ENCODE measurements at places on chromosomes 11 and 22.
A peak's percentile ranks its signal among the peaks of the same experiment; 100 is the strongest.

DNA sequence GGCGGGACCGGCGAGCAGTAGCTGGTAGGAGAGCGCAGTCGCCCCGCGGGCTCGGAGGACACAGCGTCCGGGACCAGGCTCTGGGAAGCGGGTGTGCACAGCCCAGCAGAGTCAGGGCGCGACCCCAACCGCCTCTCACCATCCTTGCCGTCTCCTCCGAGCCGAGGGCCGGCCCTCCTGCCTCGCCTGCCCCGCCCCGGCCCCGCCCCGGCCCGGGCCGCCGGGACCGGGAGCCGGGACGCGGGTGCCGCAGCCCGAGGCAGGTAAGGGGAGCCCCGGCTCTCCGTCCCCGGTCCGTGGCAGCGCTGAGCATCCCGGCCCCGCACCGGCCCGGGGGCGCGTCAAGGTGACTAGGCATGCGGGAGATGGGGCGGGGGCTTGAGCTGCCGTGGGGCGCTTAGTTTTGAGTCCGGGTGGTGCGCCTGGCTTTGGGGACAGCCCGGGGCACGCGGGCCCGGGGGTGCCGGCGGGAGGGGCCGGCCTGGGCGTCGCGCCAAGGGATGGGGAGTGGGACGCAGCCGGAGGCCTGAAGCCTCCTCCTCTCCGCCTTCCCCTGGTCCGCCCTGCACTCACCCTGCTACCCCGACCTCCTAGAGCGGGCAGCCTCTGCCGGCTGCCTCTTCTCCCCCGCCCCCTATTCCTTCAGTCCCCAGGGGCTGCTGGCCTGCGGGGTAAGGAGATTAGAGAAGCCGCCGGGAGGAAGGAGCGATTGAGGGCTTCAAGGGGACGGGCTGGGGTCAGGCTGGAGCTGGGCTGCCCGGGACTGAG, at the start of gene ABCG4:
Gene ABCG4, plus strand, starts transcription at position 35 of the 768 bp plus-strand sequence. CDS start 914 bp downstream, outside the sequence.
- DNase-seq: no peak

GRCh38 chr22:26054841-26055605, 114.2 kb upstream of the SEZ6L start:
- no peak for DNase-seq

GRCh38 chr22:46607483-46608114, 12.6 kb upstream of the GRAMD4 start:
- DNase-seq: no peak

GRCh38 chr11:65857500-65857852, 504 bp downstream of the CFL1 start:
- DNase-seq: peak; percentile 71

GRCh38 chr22:39648630-39648950, 78.0 kb downstream of the CACNA1I start:
- DNase-seq: no peak

DNA sequence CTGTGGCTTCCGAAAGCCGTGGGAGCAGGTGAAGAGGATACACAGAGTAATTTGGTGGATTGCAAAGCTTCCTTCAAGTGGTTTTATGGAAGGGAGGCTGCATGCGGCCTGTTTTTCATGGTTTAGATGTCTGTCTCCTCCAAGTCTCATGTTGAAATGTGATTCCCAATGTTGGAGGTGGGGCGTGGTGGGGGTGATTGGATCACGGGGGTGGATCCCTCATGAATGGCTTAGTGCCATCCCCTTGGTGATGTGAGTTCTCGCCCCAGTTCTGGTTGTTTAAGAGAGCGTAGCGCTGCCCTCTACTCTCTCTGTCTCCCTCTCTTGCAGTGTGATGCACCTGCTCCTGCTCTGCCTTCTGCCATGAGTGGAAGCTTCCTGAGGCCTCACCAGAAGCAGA, 247.8 kb upstream of the B3GAT1 start:
- DNase-seq: no peak

DNA sequence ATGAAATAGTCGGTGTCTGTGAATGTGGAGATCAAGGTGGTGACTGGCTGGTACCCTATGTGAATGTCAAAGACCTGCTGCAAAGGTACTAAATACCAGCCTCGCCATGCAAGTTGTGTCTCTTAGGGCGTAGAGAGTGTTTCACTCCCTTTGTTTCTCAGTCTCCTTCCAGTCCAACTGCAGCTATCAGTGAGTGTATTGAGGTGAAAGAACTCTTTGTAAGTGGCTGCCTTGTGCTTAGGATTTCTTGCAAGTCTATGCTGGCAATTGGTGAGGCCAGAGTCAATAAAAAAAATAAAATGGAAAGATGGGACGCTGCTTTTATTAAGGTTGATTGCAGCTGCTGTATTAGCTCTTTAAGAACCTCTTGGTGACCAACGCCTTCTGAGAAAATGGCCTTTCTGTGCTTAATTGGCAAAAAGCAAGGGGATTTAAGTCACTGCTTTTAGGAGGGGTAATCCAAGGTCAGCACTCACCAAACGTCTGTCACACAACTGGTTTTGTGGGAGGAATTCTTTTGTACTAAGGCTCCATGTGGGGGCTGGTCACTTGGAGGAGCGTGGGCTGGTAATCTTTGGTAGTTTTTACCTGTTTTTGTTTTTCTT, 95.1 kb downstream of the PARVA start:
- no peak for DNase-seq

DNA sequence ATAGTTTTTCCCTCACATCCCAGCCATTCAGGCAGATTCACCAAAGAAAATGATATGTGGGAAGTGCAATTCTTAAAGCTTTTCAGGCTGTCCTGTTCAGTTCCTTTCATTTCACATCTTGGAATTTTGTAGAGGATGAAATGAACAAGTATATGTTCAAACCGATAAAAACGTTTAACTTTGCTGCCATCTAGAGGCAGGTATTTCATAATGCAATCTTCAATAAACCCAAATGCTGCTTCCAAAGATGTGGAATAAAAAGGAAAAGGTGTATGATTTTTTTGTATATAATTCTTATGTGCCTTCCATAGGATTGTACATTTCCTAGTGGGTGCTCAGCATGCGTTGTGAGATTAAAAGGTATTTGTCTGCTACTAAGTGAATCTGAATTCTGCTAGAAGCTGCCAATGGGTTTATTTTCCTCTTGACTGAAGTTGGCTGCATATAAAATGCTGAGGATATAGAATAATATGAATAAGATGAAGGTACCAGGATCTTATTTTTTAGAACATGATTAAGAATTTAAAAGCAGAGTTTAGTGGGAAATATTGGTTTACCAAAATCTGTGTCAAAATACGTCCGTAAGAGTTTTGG, 199.3 kb downstream of the PGR start:
- no peak for DNase-seq

DNA sequence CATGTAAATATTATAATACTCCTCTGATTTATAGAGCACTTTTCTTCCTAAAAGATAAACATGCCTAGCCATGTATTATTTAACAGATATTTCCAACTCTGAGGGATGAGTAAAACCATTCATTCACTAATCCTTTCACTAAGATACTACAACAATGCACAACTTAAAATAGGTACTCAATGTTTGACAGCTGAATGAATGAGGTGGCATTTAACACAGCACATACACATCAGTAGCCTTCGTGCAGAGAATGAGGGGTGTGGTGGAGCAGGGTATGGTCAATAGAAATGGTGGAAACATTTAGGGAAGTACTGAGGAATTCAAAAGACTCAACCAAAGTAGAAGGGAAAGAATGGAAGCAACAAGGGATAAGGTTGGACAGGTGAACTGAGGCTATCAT, 46.7 kb upstream of the MTNR1B start:
- DNase-seq: no peak

GRCh38 chr22:46770726-46771125, 8.3 kb downstream of the TBC1D22A start:
- DNase-seq: no peak

DNA sequence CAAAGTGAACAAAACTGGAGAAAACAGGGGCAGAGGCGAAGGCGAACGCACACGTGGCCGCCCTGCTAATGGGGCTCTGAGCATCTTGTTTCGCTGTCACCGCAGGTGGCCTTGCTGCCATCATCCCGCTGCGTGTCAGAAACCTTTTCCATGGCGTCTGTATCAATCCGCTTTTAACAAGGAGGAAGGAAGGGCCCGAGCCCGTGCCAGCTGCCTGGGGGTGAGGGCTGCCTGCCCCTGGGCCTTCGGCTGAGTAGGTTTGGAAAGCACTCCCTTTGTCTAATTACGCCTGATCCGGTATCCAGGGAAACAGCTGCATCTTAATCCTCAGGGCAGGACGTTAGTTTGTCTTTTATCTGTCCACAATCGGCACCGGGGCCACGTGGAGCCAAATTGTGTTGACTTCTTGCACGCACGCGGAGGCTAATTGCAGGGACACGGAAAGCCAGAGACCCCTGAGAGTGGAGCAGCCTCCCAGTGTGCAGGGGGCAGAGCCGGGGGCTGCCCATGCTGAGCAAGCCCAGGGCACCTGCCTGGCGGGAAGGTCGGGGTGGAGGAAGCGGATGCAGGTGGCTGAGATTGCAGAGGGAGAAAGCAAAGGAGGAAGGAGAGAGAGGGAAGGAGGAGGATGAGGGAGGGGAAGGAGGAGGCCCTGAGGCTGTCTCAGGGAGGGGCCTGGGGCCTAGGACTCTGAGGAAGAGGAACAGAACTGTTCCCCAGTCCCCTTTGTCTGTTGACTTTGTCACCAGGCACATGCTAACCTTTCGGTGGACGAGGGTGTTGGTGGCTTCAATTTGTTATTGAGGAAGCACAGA, 19.2 kb upstream of the TH start:
- DNase-seq: no peak

All from CD4-positive, CD25-positive, alpha-beta regulatory T cell (primary cell).